ENCODE measurements at places on chromosomes 4 and X.

- DNase-seq = no peak
These were observed at the start of gene SLC49A3 for GRCh38 chr4:688854-689681. Gene SLC49A3 (minus strand): TSS chr4:689151. CDS start chr4:689127, 24 bp downstream.

DNA sequence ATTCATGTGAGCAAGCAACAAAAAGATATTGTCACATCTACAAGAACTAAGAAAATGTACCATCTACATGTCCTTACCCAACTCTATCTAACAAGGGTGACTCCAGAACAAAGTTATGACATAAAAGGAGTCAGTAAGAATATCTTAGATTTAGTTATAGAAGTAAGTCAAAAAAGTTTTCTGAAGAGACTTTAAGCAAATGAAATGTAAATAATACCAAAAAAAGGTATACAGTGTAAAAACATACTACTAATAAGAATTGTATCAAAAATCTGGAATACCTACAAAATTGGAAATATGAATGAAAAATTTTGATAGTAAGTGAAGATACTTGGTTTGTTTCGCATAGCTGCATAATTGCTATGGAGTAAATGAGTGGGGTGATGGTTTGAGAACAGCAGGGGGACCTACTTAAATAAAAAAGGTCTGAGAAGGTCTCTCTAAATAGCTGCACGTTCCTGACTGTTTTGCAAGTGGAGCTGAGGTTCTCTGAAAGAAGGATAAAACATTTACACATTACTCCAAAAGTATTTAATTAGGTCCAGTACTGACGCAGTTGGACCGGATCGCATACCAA, 51.0 kb upstream of the ENPP6 start:
- DNase-seq = peak; percentile 32

- no peak for DNase-seq
These were observed 4.5 kb downstream of the MSN start for GRCh38 chrX:65671966-65672365.

GRCh38 chrX:44017676-44018075, 44.5 kb upstream of the NDP start:
- no peak for DNase-seq

- no peak for DNase-seq
These were observed 964.4 kb downstream of the RPA4 start for GRCh38 chrX:97847885-97848679.

Measured in astrocyte of the hippocampus (primary cell).